Fibroblast of mammary gland (primary cell): ENCODE measurements at places on chromosomes 12 and 14.
A peak's percentile ranks its signal among the peaks of the same experiment; 100 is the strongest.

- DNase-seq, result no peak
These were observed 186.3 kb upstream of the CLEC14A start for GRCh38 chr14:38442208-38442607.

GRCh38 chr14:24954037-24954699, 95.8 kb downstream of the STXBP6 start:
- no peak for DNase-seq

DNA sequence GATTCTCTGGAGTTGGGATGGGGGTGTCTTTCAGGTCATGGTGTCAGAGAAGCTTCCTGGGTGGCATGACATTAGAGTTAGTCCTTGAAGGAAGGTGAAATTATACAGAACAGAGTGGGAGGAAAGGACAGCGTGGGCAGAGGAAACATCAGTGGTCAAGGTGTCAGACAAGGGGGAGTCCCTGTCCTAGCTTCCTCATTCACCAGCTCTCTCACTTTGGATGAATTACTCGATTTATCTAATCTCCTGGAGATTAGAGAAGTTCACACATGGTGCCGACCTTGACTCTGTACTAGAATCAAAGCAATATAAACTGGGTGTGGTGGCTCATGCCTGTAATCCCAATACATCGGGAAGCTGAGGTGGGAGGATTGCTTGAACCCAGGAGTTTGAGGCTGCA, 492.9 kb downstream of the VRK1 start:
- DNase-seq, result no peak

GRCh38 chr12:31324845-31325523, 966 bp downstream of the SINHCAF start:
- DNase-seq, result peak; percentile 56

DNA sequence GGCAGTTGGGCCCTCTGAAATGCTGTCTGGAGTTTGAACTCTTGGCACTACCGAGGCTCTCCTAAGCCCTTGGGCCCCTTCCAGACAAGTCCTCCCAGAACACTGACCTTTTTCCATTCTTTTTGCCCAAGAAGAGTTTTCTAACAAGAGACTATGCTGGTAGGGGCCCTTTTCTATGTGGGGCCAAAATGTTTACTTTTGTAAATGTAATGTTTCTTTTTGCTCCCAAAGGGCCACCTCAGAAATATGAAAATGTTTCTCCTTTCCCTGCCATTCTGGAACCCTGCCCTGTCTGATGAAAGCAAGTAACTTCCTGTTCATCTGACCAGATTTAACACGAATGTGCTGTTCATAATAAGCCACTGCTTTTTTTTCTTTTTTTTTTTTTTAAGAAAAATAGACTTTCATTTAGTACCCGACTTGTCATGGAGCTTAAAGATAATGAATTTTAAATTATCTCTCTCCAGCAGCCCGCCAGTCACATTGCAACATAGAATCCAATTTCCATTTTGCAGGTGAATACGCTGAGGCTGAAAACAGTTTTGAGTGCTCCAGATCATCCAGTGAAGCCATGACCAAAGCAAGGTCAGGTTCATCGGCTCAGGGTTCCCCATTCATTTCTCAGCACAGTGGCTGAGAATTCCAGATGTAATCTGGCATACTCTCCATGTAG, 169.9 kb downstream of the DPF3 start:
- peak; percentile 38 for DNase-seq

DNA sequence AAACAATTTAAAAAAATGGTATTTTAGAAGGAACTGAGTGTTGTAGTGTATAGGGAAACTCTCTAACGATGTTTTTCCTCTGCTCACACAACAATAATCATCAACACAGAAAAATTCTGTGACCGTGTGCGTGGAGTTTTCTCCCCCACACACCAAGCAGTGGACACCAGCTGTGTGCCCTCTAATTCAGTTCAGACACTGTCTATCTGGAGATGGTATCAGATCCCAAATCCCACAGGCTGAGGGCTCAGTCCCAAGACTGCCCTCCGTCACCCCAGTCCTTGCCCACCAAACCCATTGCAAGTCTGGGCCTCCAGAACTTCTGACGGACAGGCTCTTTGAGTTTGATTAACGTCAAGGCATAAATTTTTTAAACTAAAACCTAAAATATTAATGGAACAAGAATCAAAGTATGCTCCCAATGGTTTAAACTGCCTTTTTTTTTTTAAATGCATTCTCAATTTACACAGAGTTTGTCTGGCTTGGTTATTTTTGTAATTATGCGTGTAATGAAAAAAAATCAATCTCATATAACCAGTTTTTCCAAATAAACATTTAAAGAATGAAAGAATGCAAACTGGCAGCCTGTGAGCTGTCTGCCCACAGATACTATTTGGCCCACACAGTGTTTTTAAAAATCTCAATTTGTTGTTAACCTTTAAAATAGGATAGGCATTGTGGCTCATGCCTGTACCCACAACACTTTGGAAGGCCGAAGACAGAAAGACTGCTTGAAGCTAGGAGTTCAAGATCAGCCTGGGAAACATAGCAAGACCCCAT, 19.2 kb downstream of the BLTP3B start:
- no peak for DNase-seq

GRCh38 chr12:50923361-50924130, 28.8 kb upstream of the HIGD1C start:
- peak; percentile 28 for DNase-seq

- DNase-seq, result no peak
These were observed 452.4 kb upstream of the NOVA1 start for GRCh38 chr14:27050208-27050607.

GRCh38 chr12:116416166-116416565, 138.7 kb upstream of the MED13L start:
- no peak for DNase-seq

DNA sequence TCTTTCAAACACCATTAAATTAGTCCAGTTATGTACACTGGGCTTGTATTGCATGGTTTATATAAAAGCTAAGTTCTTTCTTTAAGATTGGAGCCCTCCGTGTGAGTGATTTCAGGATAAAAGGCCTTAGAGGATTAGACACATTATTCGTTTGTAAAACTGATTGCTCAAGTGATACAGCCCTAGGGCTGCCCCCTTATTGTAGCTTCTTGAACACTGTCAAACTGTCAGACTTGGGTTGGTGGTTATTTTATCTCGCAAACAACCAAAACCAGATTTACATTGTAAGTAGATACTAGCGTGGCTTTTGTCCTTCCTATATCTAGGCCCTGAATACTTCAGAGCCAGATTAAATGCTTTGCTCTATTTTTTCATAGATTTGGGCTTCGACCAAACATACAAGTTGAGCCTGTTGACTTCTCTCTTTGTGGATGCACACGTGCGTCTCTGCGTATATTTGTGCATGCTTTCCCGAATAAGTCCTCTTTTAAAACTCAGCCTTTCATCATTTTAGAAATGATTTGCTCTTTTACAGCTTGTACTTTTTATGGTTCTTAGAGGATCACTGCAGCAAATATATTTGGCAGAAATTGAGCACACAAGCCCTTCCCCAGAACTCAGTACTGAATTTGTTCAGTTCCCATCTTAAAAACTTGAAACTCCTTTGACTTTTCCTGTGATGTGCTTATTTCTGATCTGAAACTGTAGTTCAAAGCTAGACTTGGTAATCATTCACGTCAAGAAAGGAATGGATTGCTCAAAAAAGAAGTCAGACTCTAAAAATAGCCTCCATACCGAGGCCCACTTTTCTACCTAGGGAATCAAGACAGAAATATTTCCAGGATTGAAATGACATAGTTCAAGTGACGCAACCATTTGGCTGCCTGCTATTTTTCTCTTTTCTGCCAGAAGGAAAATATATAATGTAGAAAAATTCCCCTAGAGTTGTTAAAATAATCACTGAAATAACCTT, 129.5 kb downstream of the ETV6 start:
- peak; percentile 78 for DNase-seq

DNA sequence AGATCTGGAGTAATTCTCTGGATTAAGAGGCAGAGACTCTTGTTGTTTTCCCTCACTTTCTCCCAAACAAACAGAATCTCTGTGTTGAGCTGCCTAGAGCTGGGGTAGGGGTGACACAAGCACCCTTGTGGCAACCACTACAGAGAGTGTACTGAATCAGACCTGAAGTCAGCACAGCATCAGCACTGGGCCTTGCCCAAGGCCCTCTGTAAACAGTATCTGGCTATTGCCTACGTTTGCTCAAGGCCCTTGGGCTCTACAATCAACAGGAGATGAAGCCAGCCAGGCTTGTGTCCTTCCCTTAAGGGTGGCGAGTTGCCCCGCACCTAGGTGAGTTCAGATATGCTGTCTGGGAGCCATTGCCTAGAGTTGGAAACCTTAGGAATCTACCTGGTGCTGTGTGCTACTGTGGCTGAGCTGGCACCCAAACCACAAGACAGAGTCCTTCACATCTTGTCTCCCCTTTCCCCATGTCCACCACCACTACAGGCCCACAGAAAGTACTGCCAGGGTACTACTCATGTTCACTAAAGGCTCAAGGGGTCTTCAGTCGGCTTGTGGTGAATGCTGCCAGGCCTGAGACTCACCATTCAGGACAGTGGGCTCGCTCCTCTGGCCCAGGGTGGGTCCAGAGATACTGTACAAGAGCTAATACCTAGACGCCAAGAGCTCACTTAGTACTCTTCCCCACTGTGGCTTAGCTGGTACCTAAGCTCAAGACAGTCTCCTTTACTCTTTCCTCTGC, 206.8 kb downstream of the SYNE2 start:
- DNase-seq, result no peak

- no peak for DNase-seq
These were observed 137.3 kb downstream of the FOXN3 start for GRCh38 chr14:89279649-89280232.

DNA sequence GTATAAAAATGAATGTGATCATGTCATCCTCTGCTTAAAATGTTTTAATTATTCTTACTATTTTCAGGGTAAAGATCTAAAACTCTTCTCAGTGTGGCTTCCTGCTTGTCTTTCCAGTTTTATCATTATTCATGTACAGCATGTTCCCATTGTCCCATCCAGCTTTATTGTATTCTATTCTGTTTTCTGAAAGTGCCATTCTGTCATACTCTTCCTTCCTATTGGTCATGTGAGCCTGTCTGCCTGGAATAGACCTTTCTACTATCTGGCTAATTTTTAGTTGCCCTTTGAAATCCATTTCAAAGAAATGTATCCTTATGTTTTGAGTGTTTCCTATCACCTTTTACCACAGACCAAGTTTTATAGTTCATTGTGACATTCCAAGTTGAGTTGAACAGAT, 34.9 kb downstream of the PALS1 start:
- no peak for DNase-seq

- DNase-seq, result no peak
These were observed 463.6 kb downstream of the NRXN3 start for GRCh38 chr14:78633752-78634151.

DNA sequence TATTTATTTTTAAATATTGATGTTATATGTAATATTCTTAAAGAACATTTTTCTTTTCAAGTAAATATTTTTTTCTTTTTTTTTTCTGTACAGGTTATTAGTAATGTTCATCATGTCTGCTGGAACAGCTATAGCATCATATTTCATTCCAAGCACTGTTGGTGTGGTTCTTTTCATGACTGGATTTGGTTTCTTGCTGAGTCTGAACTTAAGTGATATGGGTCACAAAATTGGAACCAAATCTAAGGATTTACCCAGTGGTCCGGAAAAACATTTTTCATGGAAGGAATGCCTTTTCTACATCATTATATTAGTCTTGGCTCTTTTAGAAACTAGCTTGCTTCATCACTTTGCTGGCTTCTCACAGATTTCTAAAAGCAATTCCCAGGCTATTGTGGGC, 23.2 kb downstream of the PCNX4 start:
- no peak for DNase-seq

DNA sequence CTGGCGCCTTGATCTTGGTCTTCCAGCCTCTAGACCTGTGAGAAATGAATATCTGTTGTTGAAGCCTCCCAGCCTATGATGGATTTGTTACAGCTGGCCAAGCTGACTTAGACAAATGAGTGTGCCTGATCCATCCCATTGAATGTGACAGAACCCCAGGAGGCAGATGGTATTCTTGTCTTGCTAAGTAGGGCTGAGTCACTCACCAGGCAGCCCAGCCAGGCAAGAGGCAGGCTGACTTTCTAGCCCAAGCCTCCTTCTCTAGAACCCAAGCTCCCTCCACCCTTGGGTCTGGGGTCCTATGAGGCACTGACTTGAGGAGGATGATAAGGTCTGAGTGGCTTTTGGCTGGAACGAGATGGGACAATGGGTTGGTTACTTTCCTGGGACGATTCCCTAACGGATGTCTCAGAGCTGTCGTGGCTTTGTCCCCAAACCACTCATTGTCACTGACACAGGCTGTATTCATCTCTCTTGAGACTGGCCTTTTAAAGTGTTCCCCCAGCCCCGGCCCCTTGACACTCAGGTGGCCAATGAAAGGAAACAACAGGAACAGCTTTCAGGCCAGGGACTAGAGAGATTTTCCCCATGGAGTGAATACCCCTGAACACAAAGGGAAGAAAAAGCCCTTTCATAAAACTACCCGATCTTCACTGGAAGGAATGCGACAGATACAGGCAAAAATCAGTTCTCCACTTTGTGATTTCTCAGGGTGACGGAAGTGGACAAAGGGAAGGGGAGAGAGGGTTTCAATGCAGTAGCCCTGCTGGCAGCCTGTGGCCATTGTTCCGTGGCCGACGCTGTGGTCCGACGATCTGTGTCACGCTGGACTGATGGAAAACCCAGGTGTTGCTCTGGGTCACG, 264.2 kb downstream of the AACS start:
- DNase-seq, result no peak

DNA sequence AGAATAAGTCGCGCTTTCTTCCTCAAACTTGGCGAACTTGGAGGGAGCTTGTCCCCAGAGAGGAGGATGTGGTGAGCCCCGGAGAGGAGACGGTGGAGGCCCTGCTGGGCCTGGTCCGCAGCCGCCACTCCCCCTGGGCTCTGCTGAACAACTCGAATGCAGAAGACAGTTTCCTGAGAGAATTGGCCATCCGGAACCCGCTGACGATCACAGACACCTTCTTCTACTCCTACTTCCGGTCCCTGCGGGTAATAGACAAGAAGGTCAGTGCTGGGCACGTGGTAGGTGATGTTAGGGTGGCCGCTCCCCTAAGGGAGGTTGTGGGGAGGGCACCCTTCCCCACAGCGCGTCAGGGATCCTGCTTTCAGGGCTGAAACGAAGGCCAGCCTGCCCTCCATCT, 1.6 kb downstream of the LRRC43 start:
- DNase-seq, result no peak

DNA sequence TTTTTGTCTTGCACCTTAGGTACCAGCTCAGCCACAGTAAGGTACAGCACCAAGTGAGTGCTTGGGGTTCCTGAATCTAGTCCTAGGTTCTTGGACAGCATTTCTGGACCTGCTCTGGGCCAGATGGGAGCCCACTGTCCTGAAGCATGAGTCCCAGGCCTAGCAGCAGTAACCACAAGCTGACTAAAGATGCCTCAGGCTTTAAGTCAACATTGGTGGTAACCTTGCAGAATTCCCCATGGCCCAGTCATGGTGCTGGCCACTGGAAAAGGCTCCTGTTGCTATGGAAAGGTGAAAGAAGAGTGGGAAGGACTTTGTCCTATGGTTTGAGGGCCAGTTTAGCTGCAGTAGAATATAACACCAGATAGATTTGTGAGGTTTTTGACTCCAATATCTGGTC, 86.9 kb upstream of the CLEC14A start:
- peak; percentile 91 for DNase-seq

- no peak for DNase-seq
These were observed 753 bp downstream of the ACRBP start for GRCh38 chr12:6646276-6647082.
